ENCODE measurements at places on chromosomes 5 and 9. TPM values are rescaled to one million over a fixed set of nuclear protein-coding genes. Genes with fewer than 3 reads are reported as not detected.

DNA sequence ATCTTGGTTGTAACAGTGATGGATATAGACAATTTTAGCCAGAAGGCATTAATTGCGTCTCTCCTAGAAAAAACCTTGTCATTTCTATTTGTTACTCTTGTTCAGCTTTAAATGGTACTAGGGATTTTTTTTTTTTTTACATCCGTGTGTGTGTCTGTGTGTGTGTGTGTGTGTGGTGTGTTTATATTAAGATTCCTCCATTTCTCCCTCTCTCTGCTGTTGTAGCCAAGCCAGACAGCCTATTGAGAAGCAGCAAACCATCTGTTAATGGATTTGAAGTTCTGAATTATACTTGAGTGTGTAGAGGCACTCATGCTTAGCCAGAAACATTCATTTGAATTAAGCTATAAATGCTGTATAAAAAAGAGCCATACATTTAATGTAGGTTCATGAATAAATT, 72.3 kb downstream of the SLF1 start:
- no peak for DNase-seq

DNA sequence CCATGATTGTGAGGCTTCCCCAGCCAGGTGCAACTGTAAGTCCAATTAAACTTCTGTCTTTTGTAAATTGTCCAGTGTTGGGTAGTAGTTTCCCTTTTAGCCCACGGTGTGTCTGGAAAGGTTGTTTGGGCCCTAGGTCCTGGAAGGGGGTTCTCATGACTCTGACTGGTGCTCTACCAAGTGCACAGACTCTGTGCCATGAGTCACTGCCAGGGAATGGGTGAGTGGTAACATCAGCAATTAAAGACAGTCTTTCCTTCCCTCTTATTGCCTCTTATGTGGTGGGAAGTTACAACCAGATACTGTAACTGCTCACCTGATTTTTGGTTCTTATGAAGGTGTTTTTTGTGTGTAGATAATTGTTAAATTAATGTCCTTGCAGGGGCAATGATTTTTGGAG, 141.2 kb downstream of the PRDM9 start:
- no peak for DNase-seq

DNA sequence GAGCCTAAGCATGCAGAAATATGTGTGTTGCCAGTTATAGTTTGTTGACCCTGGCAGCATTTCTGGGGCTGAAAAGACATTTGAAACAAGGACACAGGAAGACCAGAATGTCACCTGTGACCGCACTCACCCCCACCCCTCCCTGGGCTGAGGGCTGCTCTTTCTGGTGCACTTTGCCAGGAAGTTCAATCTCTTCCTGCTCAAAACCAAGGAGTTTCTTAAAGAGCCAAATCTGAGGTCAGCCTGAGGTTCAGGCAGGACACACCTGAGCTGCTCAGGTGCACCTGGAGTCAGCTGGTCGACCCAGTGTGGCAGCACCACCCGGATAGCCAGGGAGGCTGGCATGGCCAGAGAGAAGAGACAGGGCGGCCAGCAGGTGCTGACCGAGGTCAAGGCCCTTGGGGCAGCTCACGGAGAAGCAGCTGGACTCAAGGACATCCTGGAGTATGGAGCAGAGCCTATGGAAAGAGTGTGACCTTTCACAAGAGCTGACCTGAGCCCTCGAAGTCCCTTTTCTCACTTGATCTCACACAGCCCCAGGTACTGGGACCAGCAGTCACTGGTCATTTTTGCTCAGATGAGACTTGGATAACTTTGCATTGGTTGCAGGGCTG, 376.9 kb upstream of the IRX4 start:
- DNase-seq = no peak

GRCh38 chr9:115540091-115540490, 422.1 kb upstream of the TNC start:
- DNase-seq = no peak

GARIN3 gene
- total RNA-seq = not detected

GRCh38 chr9:6551136-6551535, 94.4 kb downstream of the GLDC start:
- no peak for DNase-seq

GRCh38 chr9:82117026-82117811, 128.6 kb downstream of the SPATA31D1 start:
- no peak for DNase-seq

DNA sequence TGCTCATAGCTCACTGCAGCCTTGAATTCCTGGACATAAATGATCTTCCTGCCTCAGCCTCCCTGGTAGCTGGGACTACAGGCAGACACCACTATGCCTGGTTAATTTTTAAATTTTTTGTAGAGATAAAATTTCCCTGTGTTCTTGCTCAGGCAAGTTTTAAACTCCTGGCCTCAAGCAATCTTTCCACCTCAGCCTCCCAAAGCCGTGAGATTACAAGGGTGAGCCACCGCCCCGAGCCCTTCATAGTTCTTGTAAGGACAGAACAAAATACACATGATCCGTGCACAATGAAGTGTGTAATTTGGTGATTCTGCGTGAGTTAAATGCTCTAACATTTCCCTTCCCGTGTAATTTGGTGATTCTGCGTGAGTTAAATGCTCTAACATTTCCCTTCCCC, 27.7 kb upstream of the MYO10 start:
- DNase-seq = no peak

NTNG2 gene
- total RNA-seq = 16.3 TPM

CDX1 gene
- not detected for total RNA-seq

Measured in frontal cortex (tissue), 4 donors.